ENCODE measurements at places on chromosomes 13 and 19.

DNA sequence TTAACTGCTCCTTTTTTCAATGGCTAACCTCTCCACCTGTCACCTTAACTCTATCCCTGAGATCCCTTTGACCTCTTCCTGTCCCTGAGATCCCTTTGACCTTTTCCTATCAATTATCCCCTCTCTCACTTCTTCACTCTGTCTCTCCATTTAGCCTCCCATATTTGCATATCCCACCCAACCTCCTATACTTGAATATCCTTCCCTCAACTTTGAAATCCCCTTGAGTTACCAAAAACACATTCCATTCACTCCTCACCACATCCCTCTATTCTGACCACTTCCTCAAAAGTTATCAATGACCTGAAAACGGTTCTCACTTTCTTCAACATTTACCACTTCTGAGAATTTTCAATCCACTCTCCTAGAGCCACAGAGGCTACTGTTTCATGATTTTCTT lies 3.0 kb downstream of the MYCBP2 start:
- no peak for DNase-seq

DNA sequence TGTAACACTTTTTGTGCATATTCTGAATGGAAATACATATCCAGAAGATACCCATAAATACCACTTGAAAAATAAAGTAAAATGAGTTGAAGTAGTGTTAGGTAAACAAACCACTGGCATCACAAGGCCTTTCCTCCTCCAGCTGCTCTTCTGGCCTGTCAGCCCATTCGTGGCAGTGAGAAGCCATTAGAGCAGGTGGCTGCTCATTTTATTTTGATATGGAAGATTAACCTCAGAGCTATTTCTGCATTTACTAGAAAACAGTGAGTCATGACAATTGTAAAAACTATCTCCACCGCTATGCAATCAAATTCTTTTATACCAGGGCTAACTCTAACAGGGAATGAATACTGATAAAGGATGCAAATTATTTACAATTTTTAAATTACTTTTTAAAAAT lies 2898.1 kb downstream of the PCDH9 start:
- DNase-seq = no peak

- no peak for DNase-seq
These were observed 27.2 kb downstream of the WDR88 start for GRCh38 chr19:33159149-33159548.

DNA sequence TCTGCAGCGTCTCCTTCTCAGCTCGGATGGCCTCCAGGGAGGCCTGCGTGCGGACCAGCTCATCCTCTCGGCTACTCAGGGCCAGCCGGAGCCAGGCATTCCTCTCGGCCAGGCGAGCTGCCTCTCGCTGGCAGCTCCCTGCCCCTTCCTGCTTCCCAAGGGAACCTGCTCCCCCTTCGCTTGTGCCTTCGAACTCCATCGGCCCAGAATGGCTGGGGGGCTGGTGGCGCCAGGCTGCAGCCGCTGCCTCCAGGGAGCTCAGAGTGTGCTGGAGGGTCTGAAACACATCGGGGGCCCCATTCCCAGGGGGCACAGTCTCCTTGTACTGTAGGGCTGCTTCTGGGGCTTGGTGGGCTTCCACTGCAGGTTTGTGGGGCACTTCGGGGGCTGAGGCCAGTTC lies 2.0 kb downstream of the USHBP1 start:
- DNase-seq = no peak

- DNase-seq = no peak
These were observed 867 bp downstream of the ZNF546 start for GRCh38 chr19:39997638-39998216.

DNA sequence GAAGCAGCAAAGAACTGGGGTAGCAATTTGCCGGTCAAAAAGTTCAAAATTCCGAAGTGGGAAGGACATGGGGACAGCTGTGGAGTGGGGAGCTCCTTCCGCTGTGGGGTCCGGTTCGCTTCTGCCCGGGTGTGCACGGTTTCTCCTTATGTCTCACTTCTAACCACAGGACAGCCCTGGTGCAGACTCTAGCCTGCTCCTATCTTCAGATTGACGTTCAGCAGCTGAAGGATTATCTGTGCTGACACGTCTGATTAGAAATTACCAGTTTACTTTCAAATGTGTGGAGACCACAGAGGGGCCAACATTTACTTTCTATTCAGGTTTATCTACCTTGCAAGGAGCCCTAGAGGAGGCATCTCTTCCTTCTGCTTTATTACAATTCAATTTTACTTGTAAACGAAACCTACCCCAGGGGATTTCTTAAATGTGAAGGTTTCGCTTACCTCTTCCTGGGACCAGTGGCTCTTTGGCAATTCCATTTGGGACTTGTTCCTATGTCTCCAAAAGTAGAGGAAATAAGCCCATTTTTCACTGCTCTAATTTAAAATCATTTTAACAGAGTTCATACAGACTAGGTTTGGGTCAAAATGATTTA lies 27.3 kb downstream of the LHFPL6 start:
- no peak for DNase-seq

- no peak for DNase-seq
These were observed 2.0 kb upstream of the MAB21L1 start for GRCh38 chr13:35478271-35479037.

DNA sequence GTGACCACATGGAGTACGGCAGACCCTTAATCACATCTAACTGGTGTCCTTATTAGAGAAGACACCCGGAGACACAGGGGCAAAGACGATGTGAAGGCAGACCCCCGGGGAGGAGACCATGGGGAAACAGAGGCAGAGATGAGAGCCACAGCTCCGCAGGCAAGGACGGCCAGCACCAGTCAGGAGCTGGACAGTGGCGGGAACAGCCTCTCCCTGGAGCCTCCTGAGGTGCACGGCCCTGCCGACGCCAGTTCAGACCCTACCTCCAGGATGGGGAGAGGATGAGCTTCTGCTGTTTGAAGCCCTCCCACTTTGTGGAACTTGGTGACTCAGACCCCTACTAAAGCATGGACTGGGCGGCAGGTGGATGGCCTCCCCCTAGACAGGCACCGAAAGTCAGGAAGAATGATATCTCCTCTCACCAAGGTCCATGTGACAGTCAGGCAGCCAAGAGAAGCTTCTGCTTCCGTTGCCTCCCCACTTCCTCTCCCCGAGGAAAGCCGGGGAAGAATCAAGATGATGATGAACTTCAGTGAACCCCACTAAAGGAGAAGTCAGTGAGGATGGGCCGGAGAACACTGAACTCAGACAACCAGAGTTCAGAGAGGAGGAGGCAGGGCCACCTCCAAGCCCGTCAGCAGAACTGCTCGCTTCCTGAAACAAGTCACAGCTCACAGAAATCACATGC lies 25.4 kb downstream of the RAB20 start:
- DNase-seq = no peak

DNA sequence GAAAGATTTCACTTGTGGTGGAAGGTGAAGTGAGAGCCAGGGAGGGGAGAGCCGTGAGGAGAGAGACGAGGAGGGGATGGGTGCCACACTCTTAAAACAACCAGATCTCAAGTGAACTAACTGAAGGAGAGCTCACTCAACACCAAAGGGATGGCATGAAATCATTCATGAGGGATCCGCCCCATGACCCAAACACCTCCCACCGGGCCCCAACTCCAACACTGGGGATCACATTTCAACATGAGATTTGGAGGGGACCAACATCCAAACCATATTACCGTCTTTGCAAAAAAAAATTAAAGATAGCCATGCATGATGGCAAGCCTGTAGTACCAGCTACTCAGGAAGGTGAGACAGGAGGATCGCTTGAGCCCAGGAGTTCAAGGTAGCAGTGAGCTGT lies 34.9 kb upstream of the POP4 start:
- no peak for DNase-seq

- no peak for DNase-seq
These were observed 8.4 kb downstream of the EPHX3 start for GRCh38 chr19:15223649-15224361.

GRCh38 chr13:34734932-34735331 lies 207.1 kb upstream of the NBEA start:
- DNase-seq = no peak

GRCh38 chr19:53915000-53915399 lies 5.9 kb downstream of the CACNG7 start:
- DNase-seq = no peak

GRCh38 chr13:37192956-37193355 lies 87.5 kb upstream of the CSNK1A1L start:
- DNase-seq = no peak

- DNase-seq = no peak
These were observed 1095.8 kb downstream of the UQCRFS1 start for GRCh38 chr19:28117143-28117542.

GRCh38 chr13:54989418-54989817 lies 1960.8 kb downstream of the OLFM4 start:
- DNase-seq = no peak

DNA sequence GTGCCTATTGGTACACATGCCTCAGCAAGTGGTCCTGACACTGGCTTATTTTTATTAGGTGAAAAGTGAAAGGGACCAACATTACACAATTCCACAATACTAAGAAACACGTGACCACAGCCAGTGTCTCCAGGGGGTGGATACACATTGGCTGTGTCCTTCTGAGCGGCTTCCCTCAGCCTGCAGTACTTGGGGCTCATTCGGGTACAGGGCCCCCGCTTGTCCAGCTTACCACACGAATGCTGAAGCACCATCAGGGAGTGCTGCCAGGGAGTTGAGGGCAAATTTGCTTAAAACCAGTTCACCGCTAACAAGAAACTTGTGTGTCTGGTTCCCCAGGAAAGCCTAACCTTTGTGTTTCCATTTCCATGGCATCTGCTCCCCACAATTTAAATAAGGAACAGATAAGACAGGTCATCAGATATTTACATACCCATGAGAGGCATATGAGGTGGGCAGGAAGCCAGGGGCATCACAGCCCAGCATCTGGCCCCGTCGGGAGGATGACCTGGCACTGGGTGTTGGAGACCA lies 23.3 kb downstream of the PBX4 start:
- no peak for DNase-seq

DNA sequence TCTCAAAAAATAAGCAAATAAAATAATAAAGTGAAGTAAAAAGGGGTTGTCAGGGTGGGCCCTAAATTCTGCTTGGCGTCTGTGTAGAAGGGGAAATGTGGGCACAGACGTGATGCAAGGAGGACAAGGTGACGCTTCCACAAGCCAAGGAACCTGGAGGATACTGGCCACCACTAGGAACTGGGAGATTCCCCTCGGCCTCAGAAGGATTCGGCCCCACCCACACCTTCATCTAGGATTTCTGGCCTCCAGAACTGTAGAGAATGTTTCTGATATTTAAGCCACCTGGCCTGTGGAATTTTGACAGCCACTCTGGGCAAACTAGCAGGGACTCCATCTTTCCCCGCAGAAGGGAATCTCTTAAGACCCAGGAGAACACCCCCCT lies 1.1 kb downstream of the PLEKHJ1 start:
- DNase-seq = no peak

- DNase-seq = no peak
These were observed 1.2 kb downstream of the ZNF784 start for GRCh38 chr19:55623130-55623529.

DNA sequence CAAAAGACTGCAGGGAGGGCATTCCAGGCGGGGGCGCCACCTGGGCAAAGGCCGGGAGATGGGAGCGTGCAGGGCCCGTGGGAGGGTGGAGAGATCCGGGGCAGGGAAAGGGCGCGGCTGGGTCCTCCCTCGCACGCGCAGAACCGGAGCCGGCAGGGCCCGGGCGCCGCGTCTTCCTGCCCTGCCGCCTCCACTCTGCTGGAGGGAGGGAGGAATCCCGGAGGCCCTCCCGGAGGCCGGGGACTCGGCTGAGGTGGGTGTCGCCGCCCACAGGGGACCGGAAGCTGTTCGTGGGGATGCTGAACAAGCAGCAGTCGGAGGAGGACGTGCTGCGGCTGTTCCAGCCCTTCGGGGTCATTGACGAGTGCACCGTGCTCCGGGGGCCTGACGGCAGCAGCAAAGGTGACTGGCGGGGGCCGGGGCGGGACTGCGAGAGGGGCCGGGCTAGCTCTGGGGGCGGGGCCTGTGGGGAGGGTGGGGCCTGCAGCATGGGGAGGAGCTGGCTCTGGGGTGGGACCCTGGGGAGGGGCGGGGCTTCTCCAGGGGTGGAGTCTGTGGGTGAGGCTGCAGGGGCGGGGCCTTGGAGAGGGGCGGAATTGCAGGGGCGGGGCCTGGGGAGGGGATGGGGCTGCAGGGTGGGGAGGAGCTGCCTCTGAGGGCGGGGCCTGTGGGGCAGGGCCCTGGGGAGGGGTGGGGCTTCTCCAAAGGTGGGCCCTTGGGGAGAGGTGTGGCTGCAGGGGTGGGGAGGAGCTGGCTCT lies 51.3 kb downstream of the CELF5 start:
- peak; percentile 85 for DNase-seq

DNA sequence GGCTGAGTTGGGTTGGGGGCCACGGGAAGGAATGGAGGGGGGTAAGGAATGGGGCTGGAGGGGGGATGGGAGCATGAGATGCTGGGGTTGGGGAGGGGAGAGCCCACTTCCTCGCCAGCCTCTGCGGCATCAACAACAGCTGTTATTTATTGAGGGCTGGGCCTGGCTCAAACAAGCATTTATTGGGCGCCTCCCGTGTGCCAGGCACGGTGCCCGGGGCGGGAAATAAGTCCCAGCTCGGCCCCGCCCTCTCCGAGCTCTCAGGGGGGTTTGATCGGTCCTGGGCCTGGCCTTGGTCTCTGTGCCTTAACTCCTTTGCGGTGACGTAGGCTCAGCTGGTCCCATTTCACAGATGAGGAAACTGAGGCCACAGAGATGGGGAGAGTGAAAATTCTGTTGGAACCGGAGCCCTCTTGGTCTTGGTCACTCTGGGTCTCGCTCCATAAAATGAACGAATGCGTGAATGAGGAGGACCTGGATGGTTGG lies 919 bp upstream of the ADAMTS10 start:
- DNase-seq = no peak

DNA sequence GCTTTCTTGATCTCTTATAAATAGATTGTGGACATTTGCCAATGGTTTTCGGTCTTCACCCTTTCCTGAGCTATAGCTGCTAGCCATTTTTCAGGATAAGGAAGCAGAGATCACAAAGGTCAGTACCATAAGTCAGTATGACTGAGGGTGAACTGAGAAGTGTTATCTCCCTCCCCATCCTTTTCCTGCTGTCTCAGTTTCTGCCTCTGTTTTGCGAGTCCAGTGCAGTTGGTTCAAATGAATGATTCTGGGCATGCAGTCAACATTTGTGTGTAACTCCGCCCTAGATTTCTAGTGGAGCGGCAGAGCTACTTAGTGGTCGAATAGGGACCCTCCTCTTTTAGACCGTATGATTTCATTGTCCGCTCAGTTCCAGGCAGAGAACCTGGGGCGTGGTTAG lies 460.8 kb upstream of the ARGLU1 start:
- no peak for DNase-seq

GRCh38 chr13:28117689-28118377 lies 17.5 kb upstream of the FLT3 start:
- no peak for DNase-seq

DNA sequence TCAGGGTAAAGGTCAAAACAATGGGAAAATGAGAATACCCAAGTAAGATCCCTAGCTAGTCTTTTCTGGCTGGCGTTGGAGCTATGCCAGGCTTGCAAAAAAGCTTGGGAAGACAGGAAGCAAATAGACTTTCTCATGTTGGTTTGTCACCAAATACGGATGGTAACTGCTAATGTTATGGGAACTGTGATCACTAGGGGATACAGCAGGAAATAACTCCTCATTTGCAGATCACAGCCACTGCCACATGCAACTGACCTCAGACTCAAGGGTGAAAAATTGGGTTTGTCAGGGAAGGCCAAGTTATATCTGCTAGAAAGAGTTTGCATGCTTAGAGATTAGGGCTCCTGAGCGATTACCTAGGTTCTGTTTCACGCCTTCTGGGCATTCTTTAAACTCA lies 162.9 kb downstream of the NHLRC3 start:
- no peak for DNase-seq

Measured in activated CD4-positive, CD25-positive, alpha-beta regulatory T cell (primary cell).